Adrenal gland (tissue), 19 donors: ENCODE measurements at places on chromosomes 6 and 20. TPM values are rescaled to one million over a fixed set of nuclear protein-coding genes. Genes with fewer than 3 reads are reported as not detected.

- H3K27ac ChIP-seq, result no peak overlapping the region
- no peaks in the 10 kb centered on the region for H3K36me3 ChIP-seq
- peaks cover 28% of the 10 kb centered on the region for H3K27me3 ChIP-seq
- DNase-seq, result peak; percentile 42
These were observed 85.7 kb upstream of the FOXC1 start for GRCh38 chr6:1524040-1524480.

Gene TMEM244
- total RNA-seq, result not detected

DNA sequence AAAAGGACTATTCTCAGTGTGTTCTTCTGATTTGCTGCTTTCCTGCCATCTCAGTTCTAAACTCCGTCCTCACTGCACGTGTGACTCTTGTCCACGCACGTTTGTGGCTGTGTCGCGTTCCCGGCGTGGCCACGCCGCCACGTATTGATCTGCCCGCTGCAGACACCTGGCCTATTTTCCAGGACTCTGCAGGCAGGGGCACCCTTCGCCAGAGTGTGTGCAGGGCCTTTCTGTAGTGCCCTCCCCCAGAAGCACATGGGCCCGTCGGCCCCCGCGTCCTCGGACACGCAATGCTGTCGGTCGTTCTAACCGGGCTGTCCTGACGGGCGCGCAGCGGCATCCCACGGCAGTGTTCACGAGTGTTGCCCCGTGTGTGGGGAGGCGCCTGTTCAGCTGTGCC is 87.6 kb downstream of the YTHDF1 start:
- H3K4me3 ChIP-seq, result no peak overlapping the region
- DNase-seq, result no peak
- H3K27ac ChIP-seq, result no peak overlapping the region
- peaks cover 14% of the 10 kb centered on the region for H3K27me3 ChIP-seq
- H3K36me3 ChIP-seq, result no peaks in the 10 kb centered on the region

DNA sequence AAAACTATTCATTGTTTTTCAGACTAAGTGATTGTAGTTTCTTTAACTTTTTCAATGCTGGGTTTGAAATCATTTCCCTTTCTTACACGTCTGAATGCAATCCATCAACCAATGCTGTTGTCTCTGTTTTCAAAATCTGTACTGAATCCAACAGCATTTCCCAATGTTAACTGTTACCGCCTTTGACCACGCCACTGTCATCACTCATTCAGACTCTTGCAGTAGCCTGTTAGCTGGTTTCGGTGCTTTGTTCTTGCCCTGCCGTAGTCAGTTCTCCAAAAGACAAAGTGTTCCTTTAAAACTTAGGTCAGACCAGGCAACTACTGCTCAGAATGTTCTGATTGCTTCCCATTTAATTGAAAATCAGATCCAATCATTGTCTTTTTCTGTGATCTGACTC is 131.3 kb downstream of the PLCB4 start:
- no peaks in the 10 kb centered on the region for H3K27me3 ChIP-seq
- H3K36me3 ChIP-seq, result no peaks in the 10 kb centered on the region
- H3K27ac ChIP-seq, result no peak overlapping the region
- no peak overlapping the region for H3K4me3 ChIP-seq

Gene SERPINB1
- 62.7 TPM for total RNA-seq

Gene PREX1
- 47.9 TPM for total RNA-seq

DNA sequence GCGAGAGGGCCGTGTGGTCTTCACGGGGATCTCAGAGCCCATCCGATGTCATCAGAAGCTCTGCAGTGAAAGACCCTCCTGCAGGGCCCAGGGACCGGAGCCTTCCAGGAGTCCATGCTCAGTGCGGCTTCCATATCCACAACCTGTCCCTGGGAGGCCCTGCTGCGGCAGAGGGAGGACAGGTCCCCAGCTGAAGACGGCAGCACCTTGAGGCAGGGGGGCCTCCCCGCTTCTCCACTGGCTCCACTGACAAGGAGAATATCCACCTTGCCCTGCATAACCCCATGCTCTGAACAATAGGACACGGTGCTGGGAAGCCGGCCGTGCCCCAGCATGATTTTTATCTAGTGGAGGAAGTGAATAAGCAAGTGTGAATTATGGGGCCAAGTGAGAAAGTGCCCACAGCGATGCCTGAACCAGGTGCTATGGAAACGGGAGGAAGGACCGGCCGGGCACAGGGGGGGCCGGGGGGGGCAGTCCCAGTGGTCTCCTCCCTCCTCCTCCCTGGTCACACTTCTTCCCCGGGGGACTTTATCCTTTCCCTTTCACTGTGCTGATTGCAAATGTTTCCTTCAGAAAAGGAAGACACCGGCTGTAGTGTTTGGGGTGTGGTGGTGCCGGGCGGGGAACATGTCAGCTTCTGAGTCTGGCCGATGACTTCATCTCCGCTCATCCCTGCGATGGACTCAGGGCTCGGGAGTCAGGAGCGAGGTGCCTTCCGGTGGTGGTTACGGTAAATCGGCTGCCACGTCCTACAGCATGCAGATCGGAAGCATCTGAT is 225.1 kb downstream of the ERMARD start:
- no peak overlapping the region for H3K27ac ChIP-seq
- peaks cover 6% of the 10 kb centered on the region for H3K27me3 ChIP-seq
- no peaks in the 10 kb centered on the region for H3K4me1 ChIP-seq

DNA sequence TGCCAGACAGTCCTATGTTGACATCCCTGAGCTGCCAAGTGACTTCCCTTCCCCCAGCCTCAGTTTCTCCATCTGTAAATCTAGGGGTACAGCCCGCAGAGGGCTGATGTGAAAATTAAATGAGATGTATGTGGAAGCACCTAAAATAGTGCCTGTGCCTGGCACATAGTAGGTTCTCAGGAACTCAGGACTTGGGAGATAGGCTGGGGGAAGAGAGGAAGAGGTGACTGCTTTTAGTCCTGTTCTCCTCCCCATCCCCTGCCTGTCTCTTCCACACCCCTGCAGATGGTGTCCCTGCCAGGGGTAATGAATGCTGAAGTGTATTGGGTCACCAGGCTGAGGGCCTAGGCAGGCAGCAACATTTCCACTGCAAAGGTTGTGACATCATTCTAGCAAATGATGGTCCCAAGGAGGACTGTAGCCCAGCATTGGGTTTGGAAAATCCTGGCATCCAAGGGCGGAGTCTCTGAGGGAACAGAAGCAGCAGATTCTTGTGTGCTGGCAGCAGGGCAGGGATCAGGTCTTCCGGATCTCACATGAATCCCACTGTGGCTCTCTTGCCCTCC is 1.8 kb downstream of the SNPH start:
- H3K27ac ChIP-seq, result no peak overlapping the region
- H3K27me3 ChIP-seq, result no peaks in the 10 kb centered on the region
- no peaks in the 10 kb centered on the region for H3K36me3 ChIP-seq

Gene TRIM31
- total RNA-seq, result 0.19 TPM

Gene ENTPD6
- 58.5 TPM for total RNA-seq

GRCh38 chr6:144310765-144311164 is 25.6 kb downstream of the UTRN start:
- no peak for DNase-seq
- no peaks in the 10 kb centered on the region for H3K27me3 ChIP-seq
- H3K27ac ChIP-seq, result no peak overlapping the region
- H3K36me3 ChIP-seq, result no peaks in the 10 kb centered on the region
- peaks cover 36% of the 10 kb centered on the region for H3K4me1 ChIP-seq
- H3K4me3 ChIP-seq, result no peak overlapping the region

DNA sequence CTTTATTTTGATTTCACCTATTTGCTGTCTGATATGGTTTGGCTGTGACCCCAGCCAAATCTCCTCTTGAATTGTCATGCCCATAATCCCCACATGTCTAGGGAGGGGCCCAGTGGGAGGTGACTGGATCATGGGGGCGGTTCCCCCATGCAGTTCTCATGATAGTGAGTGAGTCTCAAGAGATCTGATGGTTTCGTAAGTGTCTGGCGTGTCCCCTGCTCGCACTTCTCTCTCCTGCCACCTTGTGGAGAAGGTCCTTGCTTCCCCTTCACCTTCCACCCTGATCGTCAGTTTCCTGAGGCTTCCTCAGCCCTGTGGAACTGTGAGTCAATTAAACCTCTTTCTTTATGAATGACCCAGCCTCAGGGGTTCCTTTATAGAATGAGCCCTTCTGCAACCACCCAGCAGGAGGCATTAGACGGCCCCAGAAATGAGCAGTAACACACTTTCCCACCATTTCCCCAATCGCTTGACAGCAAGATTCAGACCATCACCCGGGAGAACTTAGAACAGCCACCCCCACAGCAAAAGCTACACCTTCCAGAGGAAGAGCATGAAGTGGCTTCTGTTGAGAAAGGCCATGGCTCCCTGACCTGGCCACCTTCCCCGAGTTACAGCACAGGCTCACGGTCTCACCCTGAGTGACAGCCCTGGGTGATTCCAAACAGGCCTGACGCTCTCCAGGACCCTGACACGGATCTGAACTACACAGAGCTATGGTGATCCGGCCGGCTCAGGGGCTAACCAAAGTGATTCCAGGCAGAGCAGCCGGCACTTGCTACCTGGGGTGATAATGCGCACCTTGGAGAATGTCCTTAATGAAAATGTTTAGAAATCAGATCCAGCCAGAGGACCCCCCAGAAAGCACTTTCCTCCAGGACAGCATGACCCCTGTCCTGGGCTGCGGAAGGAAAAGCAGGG is 131.2 kb upstream of the CDH4 start:
- H3K4me3 ChIP-seq, result no peak overlapping the region
- no peaks in the 10 kb centered on the region for H3K4me1 ChIP-seq
- H3K27me3 ChIP-seq, result no peaks in the 10 kb centered on the region
- no peaks in the 10 kb centered on the region for H3K36me3 ChIP-seq
- DNase-seq, result peak; percentile 36

GRCh38 chr6:132570221-132570777 is at the start of gene TAAR6:
TAAR6 (plus strand) TSS chr6:132570322; CDS start chr6:132570322, 0 bp downstream.
- H3K27ac ChIP-seq, result no peak within 1 kb of the TSS
- no peak within 1 kb of the TSS for H3K4me3 ChIP-seq
- H3K36me3 ChIP-seq, result no peaks in the 10 kb centered on the region
- peaks cover 14% of the 10 kb centered on the region for H3K27me3 ChIP-seq
- H3K4me1 ChIP-seq, result no peaks in the 10 kb centered on the region

GRCh38 chr6:142323377-142323776 is 21.6 kb downstream of the ADGRG6 start:
- no peaks in the 10 kb centered on the region for H3K36me3 ChIP-seq
- no peaks in the 10 kb centered on the region for H3K27me3 ChIP-seq
- no peak overlapping the region for H3K4me3 ChIP-seq

- H3K36me3 ChIP-seq, result no peaks in the 10 kb centered on the region
- no peaks in the 10 kb centered on the region for H3K27me3 ChIP-seq
- no peak for DNase-seq
- H3K4me1 ChIP-seq, result peaks cover 10% of the 10 kb centered on the region
- no peak overlapping the region for H3K4me3 ChIP-seq
These were observed 57.9 kb downstream of the ELOVL5 start for GRCh38 chr6:53290537-53291510.

- no peaks in the 10 kb centered on the region for H3K4me1 ChIP-seq
- no peaks in the 10 kb centered on the region for H3K36me3 ChIP-seq
- H3K27me3 ChIP-seq, result no peaks in the 10 kb centered on the region
- DNase-seq, result no peak
- no peak overlapping the region for H3K27ac ChIP-seq
These were observed 23.9 kb downstream of the RNF217 start for GRCh38 chr6:124986164-124986563.

DNA sequence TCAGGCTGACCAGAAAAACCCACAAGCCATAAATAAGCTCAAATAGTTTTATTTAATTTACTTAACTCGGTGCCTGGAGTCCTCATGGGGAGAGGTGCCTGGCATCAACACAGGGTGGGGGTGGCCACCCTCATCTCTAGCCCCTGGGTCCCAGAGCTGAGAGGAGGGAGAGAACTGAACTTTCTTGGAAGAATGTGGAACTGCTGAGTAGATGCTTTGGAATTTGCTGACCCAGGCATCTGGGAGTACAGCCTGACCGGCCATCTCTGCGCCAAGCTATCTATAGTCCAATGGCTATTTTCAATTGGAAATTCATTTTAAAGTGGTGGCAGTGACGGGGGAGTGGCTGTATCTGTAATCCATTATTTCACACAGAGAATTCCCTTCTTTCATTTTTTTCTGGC is 104.8 kb downstream of the CDH26 start:
- no peak for DNase-seq
- H3K27me3 ChIP-seq, result no peaks in the 10 kb centered on the region
- H3K4me1 ChIP-seq, result no peaks in the 10 kb centered on the region
- peak overlapping the region; percentile 34 for H3K27ac ChIP-seq
- H3K36me3 ChIP-seq, result no peaks in the 10 kb centered on the region

DNA sequence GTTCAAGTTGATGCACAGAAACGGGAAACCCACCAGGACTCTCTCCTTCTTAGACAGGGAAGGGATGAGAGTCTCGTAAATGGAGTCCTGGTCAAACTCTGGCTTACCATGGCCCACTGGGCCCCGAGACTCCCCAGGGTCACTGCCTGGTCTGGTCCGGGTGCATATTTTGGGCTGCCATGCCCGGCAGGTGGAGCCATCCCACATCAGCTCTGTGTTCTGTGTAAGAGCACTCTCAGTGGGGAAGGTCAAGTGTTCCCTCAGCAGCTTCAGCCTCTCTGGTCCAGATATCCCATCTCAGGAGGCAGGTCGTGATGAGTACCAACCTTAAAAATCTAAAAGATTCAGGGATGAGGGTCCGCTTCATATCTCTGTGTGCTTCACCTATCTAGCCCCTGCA is 138.8 kb downstream of the EDN3 start:
- H3K36me3 ChIP-seq, result no peaks in the 10 kb centered on the region
- H3K4me1 ChIP-seq, result no peaks in the 10 kb centered on the region
- DNase-seq, result no peak
- H3K4me3 ChIP-seq, result no peak overlapping the region
- no peaks in the 10 kb centered on the region for H3K27me3 ChIP-seq

- H3K4me1 ChIP-seq, result peaks cover 9% of the 10 kb centered on the region
- no peaks in the 10 kb centered on the region for H3K27me3 ChIP-seq
- H3K27ac ChIP-seq, result no peak overlapping the region
- no peak overlapping the region for H3K4me3 ChIP-seq
These were observed 5.2 kb downstream of the NCOA3 start for GRCh38 chr20:47506850-47507249.

DNA sequence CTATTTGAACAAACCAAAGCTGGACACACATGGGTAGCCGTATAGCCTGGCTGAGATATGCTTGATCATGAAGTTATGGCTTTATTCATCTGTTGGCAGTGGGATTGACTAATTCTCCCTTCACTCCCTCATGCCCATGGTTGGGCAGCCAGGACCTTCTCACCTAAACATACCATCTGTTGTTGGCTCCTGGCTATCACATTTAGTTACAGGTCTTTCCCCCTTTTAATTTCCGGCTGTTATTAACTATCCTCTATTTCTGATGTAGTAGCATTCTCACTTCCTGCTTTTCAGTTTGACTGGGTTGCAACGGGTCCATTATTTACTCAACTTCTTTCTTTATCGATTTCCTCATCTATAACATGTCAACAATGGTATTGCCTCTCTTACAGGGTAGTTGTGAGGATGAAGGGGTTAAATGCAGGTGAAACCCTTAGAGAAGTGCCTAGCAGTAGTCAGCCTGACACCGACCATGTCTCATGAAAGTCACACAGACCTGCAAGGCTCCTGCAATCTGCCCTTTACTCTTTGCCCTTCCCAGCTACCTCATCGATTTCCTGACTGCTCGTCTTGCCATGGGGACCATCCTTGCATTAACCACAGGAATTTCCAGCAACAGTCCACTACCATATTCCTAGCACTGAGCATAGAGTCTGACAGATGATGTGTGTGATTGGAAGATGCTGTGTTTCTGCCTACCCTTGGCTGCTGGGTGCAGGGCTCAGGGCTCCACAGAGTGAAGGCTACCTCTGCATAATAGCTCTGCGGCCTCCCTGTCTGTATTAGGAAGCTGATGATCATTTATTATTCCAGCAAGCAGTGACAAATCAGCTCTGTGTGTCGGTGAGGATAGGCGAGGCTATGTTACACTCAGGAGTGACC is 42.2 kb downstream of the PPP1R14C start:
- H3K27ac ChIP-seq, result no peak overlapping the region
- H3K4me3 ChIP-seq, result no peak overlapping the region

Gene FOXA2
- not detected for total RNA-seq
